ENCODE measurements at places on chromosomes 12 and 14.

DNA sequence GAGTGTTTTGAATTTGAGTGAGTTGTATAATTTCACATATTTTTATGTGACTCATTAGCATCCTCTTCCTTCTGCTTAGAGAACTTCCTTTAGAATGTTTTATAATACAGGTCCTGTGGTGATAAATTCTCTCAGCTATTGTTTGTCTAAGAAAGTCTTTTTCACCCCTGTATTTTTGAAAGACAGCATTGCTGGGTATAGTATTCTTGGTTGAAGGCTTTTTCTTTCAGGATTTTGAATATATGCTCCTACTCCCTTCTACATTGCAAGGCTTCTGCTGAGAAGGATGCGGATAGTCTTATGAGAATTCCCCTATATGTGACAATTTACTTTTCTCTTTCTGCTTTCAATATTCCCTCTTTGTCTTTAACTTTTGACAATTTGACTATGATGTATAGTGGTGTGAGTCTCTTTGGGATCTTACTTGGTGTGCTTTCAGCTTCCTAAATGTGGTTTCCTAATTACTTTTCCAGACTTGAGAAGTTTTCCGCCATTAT, 118.9 kb upstream of the HMGA2 start:
- DNase-seq = no peak

- no peak for DNase-seq
Measured at GRCh38 chr14:30655124-30655523, 33.0 kb downstream of the SCFD1 start.

DNA sequence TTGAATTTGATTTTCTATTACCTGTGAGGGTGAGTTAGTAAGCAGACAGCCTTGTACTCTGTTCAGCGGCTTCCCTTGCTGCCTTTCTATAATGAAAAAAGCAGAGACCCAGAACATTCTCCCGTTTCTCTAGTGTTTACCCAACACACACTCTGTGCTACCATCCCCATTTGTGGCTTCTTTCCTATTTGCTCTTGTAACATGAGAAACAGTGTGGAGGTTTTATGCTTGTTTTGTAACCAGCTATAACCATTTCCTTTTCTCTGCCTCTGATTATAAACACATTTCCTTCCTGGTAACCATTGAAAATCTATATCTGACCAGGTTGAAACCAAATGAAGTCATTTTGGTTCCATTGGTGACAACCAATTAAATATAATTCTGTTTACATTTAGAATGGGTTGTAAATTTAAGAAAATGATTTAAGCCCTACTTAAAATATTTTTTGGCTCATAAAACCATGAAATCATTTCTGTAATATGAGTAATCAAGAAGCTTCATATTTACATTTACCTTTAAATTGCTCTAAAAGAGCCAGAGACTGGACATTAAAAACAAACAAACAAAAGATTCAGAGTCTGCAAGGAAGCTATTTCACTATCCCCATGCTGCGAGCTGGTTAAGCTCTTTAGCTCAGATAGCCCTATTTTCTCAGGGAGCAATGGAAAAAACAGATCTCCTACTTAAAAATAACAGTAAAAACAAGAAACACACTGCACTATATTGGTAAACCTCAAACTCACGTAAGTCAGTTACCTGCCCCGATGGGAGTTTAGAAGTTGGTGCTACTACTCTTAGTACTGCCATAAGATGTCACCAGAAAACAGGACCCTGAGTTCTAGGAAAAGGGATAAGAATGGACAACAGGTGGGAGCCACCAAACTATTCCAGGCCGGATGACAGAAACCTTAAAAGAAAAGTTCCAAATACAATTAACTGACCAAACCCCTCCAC, 206.5 kb upstream of the EEA1 start:
- DNase-seq = no peak

DNA sequence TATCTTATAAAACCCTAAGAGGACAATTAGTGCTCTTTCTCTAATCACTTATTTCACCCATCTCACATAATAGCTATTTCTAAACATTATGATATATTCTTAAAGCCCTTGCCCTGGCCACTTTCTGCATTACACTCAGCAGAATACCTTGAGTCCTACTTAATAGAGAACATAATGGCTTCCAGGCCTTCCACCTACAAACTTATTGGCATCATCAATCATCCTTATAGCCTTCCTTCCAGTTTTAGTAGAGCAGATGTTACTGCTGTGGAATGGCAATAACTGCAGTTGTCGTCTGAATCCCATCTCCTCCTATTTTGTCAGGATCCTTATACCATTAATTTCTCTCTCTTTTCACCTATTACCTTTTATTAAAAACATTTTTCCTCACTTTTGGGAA, 1127.4 kb downstream of the LRFN5 start:
- DNase-seq = no peak
